Fibroblast of skin of left biceps (primary cell): ENCODE measurements at places on chromosomes 13 and 19.

GRCh38 chr19:50777830-50778303, 7.6 kb downstream of the GPR32 start:
- no peak for DNase-seq

- no peak for DNase-seq
Measured at GRCh38 chr13:108176685-108177274, 38.6 kb downstream of the LIG4 start.

- no peak for DNase-seq
Measured at GRCh38 chr13:98385606-98386005, 191.3 kb downstream of the STK24 start.

GRCh38 chr13:65787082-65787481, 1443.1 kb downstream of the PCDH9 start:
- no peak for DNase-seq

GRCh38 chr13:92694047-92694446, 532.6 kb upstream of the GPC6 start:
- no peak for DNase-seq

- DNase-seq, result peak; percentile 91
Measured at GRCh38 chr13:64723724-64724123, 2506.4 kb downstream of the PCDH9 start.

GRCh38 chr13:28536371-28536770, 41.4 kb upstream of the FLT1 start:
- no peak for DNase-seq

- no peak for DNase-seq
Measured at GRCh38 chr19:7526059-7526929, 3.9 kb downstream of the MCOLN1 start.

DNA sequence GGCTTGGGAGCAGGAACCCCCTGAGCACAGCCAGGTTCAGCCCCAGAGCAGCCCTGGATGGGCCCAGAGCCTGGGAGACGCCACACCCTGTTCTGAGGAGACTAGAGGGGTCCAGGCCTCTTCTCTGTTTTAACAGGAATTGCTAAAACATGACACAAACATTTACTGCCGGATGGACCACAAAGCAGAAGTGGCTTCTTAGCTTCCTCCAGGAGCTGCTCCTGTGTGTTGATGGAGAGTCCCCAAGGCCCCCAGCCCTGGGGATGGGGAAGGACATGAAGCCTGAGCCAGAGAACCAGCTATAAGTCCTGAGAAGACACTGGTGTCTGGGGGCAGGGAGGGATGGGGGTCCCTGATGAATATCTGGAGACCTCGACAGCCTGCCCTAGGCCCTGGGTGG, 14.6 kb downstream of the CEACAM3 start:
- DNase-seq, result no peak

- DNase-seq, result no peak
Measured at GRCh38 chr13:51191743-51192142, 30.5 kb upstream of the FAM124A start.

- no peak for DNase-seq
Measured at GRCh38 chr19:3131168-3131567, 4.7 kb upstream of the GNA15 start.

GRCh38 chr19:46000491-46001246, 5.4 kb downstream of the CCDC61 start:
- DNase-seq, result no peak

DNA sequence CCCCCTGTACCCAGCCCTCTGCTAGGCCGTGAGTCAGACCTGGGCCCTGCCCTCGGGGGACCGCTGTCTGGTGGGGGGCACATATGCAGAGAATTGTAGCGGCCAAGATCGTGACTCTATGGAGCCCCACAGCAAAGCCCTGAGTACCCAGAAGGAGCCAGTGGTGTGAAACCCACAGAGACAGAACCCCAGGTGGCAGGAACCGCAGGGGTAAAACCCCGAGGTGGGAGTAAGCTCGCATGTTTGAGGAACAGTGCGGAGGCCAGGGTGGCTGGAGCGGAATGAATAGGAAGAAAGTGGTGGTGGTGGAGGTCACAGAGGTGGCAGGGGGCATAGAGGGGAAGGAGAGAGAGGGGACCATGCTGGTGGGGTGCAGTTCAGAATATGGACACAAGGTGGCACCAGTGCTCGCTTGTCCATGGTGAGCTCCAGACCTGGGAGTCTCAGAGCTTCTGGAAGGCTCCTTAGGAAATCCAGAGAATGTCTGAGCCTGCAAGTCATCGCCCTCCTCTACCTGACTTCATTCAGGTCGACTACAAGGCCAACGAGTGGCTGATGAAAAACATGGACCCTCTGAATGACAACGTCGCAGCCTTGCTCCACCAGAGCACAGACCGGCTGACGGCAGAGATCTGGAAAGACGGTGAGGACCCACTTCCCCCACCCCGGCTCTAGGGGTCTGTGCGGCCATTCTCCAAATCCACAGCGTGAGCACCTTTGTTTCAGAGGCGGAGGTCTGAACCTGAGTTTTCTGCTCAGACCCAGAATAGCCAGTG, 48.9 kb downstream of the MYH14 start:
- DNase-seq, result no peak

- DNase-seq, result no peak
Measured at GRCh38 chr13:75596657-75597182, 39.4 kb upstream of the LMO7 start.

- no peak for DNase-seq
Measured at GRCh38 chr19:30367006-30367405, 5.2 kb upstream of the ZNF536 start.

- DNase-seq, result peak; percentile 35
Measured at GRCh38 chr13:36919833-36920615, at the start of gene SMAD9. TSS of gene SMAD9 (minus strand) at chr13:36920238. CDS start at chr13:36879689, 40,549 bp downstream.

DNA sequence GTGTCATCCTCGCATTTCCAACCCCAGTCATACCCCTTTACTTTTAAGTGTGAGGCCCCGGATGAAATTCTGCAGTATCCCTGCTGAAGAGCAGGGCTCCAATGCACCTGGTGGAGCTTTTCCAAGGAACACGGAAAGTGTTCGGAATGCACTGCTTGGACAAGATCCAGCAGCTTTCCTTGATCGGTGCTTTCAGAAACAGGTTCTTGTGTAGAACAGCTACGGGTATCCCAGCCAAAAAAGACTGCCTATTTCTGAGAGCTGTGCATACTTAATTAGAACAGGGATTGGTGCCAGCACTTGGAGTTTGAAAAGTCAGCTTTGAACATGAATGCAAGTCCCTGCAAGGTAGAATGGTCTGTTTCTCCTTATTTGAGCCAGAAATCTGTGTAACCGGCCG, 87.2 kb upstream of the C1QTNF9B start:
- DNase-seq, result no peak

DNA sequence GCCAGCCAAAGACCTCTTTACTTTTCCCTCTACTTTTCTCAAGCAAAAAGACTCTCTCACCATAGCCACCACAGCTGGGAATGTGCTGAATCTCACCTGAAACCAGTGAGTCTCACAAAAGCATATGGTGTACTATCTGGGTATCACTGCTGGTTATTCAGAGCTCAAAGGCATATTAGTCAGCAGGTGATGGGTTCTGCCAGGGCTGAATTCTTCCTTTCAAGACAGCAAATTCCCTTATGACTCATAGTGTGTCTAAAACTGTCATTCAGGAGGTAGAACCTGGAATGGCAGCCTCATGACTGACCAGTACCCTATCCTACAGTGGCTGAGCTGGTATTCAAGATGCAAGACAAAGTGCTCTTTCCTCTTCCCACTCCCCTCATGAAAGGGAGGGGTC, 2859.1 kb downstream of the PCDH9 start:
- DNase-seq, result no peak

GRCh38 chr19:49746206-49746958, 16.7 kb downstream of the TSKS start:
- no peak for DNase-seq

GRCh38 chr19:46082728-46083050, 41.8 kb downstream of the IGFL3 start:
- no peak for DNase-seq

GRCh38 chr13:72293206-72293605, 426.2 kb upstream of the DACH1 start:
- no peak for DNase-seq

DNA sequence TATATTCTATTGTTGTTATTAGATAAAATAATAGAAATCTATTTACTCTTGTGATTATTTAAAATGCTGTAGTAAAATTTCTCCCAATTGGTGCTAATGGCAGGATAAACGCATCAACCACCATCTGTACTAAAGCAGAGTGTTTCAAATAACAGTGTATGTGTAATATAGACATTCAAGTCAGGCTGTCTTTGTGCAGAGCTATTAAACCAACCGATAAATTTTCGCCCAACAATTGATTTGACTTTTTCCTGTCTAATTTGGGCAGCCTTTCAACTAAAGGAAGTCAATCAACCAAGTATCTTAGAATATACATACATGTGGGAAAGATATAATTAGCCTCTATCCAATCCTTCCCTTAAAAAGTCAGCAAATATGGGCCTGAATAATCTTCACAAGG, 5.8 kb downstream of the AMER2 start:
- no peak for DNase-seq

DNA sequence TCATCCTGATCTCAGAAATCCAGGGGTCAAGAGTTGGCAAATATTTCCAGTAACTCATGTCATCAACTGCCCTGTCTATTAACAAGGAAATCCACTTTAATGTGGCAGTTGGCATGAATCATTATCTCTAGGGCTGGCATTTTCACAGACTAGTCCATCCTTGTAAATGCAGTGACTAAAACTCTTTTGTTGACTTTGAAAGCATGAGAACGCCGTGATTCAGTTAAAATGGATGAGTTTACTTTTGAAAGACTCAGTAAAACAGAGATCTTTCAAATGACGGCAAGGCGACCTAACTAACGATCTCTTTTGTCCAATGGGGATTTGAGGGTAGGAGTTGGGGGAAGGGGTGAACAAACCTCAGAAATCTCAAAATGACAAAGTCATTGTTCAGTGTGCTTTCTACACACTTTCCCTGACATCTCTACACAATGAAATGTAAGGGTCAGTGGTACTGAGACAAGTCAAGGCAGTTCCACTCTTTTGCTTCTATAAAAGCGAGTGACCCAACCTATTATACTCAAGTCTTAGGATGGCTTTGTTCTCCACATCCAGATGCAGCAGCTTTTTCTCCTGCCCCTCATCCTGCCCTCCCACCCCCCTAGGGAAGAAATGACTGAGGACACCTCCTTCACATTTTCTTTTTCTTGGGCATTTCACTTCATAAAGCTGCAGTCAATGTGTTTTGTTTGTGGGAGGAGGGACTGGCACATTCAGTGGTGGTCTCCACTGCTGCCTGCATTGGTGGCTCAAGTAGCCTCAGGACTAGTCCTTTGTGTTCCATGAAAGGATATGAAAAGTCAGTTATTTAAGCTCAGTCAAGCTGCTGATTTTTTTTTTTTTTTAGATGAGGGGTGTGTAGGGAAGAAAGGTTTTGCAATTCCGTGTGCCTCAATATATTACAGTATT, 200.5 kb downstream of the ABCC4 start:
- no peak for DNase-seq

GRCh38 chr13:100537486-100537885, 51.1 kb downstream of the GGACT start:
- no peak for DNase-seq

DNA sequence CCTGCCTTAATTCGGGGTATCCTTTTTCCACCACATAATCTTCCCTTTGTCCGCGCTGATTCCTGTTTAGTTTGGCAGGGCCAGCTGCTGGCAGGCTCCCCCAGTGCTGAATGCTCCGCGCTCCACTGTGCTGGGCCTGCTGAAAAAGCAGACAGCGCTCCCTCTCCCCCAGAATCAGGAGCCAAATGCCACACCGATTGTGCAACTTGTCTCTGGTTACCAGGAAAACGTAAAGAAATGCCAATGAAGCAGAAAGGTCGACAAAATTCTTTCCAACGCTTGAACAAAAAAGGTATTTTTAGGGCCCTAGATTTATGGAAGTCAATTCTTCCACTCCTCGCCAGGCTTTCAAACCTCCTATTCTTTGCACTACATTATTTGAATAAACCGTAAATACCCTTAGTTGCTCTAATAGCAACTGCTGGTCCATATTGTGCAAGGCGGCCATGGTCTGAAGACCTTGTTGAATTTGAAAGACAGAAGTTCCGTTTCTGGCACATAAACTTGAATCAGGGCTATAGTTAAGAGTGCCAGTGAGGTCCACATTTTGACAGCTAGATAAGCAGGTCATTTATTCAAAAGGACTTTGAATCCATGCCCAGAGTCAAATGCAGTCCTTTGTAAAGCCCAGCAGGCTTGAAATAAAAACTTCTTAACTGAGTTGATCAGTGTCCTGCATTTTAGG, 206.7 kb upstream of the RFC3 start:
- no peak for DNase-seq

GRCh38 chr13:48296528-48296927, 7.0 kb upstream of the RB1 start:
- DNase-seq, result no peak

GRCh38 chr13:109090796-109091195, 461.4 kb downstream of the MYO16 start:
- no peak for DNase-seq

DNA sequence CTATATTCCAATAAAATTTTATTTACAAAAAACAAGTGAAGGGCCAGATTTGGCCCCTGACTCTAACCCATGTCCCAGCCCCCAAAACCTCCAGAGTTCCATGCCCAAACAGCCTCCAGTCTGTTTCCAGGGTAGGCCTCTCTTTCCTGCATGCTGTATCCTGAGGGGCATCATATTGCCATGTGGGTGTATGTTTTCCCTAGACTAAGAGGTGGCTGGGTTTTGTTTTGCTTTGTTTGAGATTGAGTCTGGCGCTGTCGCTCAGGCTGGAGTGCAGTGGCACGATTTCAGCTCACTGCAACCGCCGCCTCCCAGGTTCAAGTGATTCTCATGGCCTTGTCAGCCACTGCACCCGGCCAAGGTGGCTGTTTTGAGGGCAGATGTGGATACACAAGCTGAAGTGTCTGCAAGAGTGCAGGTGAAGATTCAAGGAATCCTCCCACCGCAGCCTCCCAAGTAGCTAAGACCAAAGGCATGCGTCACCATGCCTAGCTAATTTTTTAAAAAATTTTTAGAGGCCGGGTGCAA, 23.6 kb upstream of the LSM14A start:
- DNase-seq, result no peak

GRCh38 chr13:95354680-95355487, 53.6 kb upstream of the ABCC4 start:
- DNase-seq, result no peak

DNA sequence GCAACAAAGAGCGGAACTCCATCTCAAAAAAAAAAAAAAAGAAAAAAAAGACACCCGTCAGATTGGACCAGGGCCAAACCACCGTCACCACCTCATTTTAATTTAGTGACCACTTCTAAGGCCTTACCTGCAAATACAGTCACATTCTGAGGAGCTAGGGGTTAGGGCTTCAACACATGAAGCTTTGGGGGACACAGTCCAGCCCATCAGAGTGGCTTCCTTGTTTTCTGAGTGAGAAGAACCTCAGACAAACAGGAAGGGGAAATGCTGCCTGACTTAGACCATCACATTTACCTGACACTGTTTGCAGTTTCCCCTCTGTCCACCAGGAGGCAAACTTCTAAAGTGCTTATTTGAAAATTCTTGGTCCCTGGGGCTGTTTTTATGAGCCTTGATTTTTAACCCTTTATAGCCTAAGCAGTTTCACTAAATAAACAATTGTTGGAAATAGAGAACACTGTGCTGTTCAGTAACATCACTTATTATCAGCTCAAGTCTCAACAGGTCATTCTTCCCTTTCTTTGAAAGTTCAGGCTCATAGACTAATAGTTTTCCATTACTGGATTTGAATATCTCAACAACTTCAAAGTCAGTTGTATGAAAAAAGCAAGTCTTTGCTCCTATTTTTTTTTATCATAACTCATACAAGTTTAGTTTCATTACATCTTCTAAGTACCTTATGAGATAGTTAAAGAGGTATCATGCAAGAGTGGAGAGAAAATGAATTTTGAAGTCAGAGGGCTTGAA, 74.9 kb upstream of the WASF3 start:
- peak; percentile 48 for DNase-seq
